T-helper 1 cell (primary cell): ENCODE measurements at places on chromosomes 7 and 10.
A peak's percentile ranks its signal among the peaks of the same experiment; 100 is the strongest.

- no peak for DNase-seq
These were observed 89.3 kb downstream of the SLIT1 start for GRCh38 chr10:97096261-97097083.

GRCh38 chr10:59864141-59864962 is 42.0 kb downstream of the CCDC6 start:
- DNase-seq = no peak

- peak; percentile 37 for DNase-seq
These were observed 82.1 kb downstream of the TRIM24 start for GRCh38 chr7:138542183-138542582.

DNA sequence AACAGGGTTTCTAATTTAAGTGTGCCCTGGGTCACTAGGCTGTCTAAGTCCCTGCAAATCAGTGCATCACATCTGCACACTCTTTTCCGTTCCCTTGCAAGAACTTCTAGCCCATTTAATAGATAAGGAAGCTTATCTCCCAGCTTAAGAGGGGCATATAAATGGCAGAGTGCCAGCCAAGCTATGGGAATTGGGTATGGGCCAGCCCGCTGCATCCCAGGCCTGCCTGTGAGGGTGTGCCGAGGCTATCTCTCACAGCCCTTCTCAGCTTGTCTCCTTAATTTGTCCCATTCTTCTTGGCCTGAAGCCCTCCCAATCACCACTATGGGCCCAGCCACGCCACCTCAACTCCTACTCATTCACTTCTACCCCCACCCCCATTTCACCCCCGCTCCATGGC is 14.7 kb downstream of the AQP1 start:
- DNase-seq = no peak

DNA sequence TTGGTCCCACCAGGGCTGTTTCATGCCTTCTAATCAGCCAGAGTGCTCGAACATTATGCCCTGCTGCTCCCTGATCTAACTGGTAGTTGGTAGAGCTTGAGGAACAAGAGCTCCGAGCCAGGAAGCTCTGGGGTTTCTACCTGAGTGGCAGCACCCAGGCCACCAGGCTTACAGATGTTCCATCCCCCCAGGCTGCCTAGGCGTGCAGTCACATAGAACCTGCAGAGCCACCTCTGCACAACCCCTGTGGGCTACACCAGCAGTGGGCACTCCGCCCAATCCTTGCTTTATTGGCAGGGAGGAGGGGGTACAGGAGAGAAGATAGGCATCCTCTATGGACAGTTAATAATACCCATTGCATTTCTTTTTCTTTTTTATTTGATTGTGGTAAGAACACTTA is 21.8 kb downstream of the MAP3K8 start:
- DNase-seq = no peak

GRCh38 chr7:1087465-1087814 is 473 bp upstream of the GPER1 start:
- DNase-seq = no peak

GRCh38 chr7:32218741-32219288 is 148.6 kb upstream of the PDE1C start:
- DNase-seq = no peak

GRCh38 chr10:42594246-42594650 is 44.1 kb downstream of the ZNF33B start:
- no peak for DNase-seq

- DNase-seq = no peak
These were observed 442.8 kb upstream of the NPVF start for GRCh38 chr7:25671111-25671510.

GRCh38 chr10:74813381-74814259 is 12.8 kb upstream of the KAT6B start:
- no peak for DNase-seq

DNA sequence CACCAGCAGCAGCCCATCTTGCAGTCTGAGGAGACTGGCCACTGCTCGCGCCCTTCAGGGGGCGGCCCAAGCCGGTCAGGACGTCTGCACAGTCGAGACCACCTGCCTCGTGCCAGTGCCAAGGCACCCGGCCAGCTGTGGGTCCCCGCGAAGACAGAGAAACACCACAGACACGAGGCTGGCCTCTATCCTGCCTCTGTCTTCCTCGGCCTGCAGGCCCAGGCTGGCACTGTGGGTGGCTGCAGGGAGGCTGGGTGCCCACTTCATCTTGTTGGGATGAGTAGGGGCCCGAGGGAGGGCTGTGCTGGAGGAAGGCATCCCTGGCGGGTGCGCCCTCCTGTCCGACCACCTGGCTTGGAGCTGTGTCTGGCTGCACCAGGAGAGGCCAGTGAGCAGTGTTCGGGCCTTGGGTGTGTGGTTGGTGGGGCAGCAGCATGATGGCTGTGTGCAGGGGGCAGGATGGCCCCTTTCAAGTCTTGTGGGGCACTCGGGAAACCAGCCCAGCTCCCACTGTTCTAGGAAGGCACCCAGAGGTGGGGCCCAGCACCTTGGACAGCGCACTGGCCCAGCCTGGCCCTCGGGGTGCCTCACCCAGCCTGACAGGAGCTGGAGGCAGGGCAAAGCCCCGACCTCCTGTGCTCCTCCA is 7.3 kb downstream of the DPYSL4 start:
- DNase-seq = no peak

DNA sequence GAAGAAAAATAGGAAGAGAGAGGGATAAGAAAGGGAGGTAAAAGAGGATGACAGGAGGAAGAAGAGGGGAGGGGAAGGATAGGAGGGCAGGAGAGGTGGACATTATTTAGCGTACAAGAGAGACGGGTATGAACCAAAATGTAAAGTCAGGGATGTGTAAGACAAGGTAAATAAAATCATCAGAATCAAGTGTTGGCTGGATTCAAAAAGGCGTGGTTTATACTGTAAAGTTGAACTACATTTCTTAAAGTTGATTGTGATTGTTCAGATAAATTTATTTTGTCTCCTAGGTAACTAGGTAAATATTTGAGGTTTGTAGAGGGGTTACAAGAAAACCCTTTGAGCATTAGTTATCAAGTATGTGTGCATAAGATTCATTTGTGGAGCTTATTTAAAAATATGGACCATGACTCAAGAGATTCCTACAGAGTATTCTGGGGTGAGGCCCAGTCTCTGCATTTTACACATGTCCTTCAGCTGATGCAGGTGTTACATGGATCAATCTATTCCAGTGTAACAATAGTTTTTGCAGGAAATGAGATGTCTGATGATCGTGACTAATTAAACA is 512.1 kb upstream of the MBL2 start:
- no peak for DNase-seq
